ENCODE measurements at places on chromosomes 7 and 10.
A peak's percentile ranks its signal among the peaks of the same experiment; 100 is the strongest.

GRCh38 chr7:6436385-6436685 lies 11.4 kb downstream of the DAGLB start:
- DNase-seq, result no peak

- DNase-seq, result no peak
Observed at GRCh38 chr10:77251297-77252013, 386.2 kb downstream of the KCNMA1 start.

GRCh38 chr7:155316427-155317113 lies 18.9 kb downstream of the INSIG1 start:
- DNase-seq, result peak; percentile 41

DNA sequence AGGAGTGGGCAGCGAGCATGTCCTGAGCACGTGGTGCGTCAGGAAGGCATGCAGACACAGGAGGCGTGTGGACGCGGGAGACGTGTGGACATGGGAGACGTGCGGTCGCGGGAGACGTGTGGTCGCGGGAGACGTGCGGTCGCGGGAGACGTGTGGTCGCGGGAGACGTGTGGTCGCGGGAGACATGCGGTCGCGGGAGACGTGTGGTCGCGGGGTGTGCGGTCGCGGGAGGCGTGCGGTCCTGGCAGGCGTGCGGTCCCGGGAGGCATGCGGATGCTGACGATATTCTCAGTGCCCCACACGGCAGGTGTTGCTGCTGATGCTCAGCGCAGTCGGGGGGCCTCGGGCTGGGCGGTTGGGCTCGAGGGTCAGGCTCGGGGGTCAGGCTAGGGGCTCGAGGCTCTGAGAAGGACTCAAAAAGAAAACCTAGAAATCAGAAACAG lies 94.2 kb downstream of the NKX6-2 start:
- no peak for DNase-seq

DNA sequence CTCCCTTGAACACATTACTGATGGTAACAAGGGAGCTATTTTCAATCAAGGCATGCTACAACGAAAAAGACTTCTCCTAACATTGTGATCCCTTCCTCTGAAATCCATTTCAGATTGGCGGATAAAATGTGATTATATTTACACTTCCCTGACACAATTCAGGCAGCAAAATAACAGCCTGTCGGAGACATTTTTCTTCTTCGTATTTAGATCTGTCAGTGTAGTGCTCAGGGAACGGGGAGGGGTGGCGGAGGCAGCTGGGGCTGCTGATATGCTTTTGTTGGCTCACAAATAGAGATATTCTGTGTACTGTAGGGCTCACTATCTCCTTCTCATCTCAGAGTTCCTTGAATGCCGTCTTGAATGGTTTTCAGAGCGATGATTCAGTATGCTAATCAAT lies 1261.7 kb upstream of the AUTS2 start:
- DNase-seq, result no peak

DNA sequence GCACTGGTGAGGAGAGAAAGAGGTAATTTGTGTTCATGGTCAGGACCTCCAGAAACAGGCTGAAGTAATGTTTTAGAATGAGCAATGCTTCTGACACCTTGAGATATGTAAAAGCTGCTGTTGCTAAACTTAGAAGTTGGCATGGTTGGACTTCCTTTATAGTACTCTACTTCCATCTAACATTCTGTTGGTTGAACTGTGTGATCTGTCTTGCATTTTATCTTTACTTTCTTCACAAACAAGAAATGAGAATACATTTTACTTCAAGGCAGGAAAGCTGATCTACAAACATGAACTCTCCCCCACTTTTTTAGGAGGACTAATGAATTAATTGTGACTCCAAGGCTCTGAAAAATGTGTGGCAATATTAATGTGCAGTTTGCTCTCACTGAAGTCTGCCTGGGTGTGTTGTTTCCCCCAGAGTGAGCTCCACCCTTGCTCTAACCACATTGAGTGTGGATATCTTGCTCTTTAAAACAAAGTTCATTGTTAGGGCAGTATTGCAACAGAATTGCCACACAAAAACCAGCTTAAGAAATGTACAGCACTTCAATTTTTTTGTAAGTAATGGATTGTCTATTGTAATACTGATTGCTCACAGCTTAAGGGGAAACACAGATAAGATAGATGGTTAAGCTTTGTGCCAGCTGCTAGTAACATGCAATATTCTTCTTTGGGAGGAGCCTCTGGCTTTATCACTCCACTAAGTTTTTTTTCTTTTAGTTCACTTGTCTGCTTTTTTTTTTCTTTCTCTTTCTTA lies 69.0 kb downstream of the ADD3 start:
- DNase-seq, result peak; percentile 34

- DNase-seq, result no peak
Observed at GRCh38 chr7:107678110-107678753, 17.6 kb downstream of the SLC26A4 start.

DNA sequence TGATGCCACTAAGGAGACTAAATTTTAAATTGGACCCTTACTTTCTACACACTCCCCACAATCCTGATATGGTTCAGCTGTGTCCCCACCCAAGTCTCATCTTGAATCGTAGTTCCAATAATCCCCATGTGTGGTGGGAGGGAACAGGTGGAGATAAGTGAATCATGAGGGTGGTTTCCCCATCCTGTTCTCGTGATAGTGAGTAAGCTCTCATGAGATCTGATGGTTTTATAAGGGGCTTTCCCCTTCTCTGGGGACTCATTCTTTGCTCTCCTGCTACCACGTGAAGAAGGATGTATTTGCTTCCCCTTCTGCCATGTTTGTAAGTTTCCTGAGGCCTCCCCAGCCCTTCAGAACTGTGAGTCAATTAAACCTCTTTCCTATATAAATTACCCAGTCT lies 18.4 kb upstream of the BET1 start:
- no peak for DNase-seq

DNA sequence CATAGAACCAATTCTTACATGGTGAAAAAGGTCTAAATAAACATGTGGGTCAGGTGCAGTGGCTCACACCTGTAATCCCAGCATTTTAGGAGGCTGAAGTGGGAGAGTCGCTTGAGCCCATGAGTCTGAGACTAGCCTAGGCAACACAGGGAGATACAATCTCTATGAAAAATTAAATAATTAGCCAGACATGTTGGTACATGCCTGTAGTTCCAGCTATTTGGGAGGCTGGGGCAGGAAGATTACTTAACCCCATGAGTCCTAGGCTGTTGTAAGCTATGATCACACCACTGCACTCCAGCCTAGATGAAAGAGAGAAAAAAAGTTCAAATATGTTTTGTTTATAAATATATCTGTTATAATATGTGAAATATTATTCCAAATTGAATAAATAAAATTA lies 643.6 kb downstream of the IPMK start:
- no peak for DNase-seq

DNA sequence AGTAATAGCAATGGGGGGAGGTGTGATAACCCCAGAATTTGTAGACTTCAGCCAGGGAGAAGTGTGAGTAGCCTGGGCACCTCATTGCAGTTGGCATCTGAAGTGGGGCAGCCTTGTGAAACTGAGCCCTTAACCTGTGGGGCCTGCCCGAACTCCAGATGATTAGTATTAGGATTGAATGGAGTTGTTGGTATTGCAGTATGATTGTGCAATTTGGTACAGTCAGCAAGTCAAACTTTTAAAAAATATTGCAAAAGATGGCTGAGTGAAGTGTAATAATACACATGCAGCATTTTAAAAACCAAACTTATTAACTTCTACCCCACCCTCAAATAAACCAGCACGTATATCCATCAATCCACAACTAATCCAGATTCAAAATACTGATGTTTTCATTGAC lies 9.3 kb downstream of the RBM33 start:
- no peak for DNase-seq

- peak; percentile 49 for DNase-seq
Observed at GRCh38 chr10:132939957-132940790, 2.2 kb downstream of the CFAP46 start.

DNA sequence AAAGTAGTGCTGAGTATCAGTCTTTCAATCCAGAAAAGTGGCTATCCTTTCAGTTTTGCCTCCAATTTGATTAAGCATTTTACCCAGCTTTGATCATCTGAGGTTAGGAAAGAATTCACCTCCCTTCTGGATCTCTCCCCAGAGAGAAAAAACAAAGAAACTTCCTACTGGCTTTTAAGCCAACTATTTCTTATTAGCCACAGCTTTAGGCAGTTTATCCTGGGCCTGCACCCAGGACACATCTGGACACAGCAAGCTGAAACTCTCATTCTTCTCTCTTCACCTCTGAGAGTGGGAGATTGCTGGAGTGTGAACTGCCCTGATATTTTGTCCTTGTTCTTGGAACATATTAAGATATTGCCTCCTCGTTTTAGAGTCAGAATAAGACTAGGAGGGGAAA lies 43.5 kb upstream of the LSM8 start:
- DNase-seq, result no peak

GRCh38 chr10:122113945-122114747 lies 125.2 kb downstream of the TACC2 start:
- no peak for DNase-seq

- DNase-seq, result no peak
Observed at GRCh38 chr10:58919927-58920654, 256.4 kb upstream of the PHYHIPL start.

- no peak for DNase-seq
Observed at GRCh38 chr10:81109200-81109752, 571.6 kb downstream of the SH2D4B start.

DNA sequence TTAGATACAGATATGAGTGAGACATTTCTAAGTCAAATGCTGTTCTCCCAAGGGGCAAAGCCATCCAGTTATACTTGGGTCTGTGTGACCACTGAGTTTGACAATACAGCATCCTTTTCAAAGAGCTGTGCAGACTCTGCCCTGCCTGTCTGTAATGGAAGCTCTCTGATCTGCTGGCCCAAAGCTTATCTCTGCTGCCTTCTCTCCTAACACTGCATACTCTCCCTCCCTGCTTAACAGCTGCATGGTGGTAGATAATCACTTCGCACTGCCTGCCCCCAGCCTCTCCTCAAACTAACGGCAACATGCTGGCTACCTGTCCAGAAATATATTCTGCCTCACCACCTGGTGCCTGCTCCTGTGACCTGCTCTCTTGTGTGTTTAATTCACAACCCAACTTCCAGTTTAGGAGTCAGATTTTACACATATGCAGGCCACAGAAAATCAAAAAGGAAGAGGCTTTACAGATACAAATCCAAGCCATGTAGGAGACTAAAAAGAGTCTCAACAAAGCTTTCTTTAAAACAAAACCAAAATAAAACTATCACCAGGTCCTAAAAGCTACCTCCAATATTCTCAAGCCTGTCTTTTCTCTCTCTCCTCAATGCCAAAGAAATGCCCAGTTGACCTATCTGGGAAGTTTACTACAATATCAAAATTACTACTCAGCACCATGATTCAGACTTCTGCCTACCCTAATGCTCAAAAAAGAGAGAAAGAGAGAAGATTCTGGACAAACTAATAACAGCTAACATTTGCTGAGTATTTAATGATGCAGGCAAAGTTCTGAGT lies 145.6 kb downstream of the RELN start:
- no peak for DNase-seq

DNA sequence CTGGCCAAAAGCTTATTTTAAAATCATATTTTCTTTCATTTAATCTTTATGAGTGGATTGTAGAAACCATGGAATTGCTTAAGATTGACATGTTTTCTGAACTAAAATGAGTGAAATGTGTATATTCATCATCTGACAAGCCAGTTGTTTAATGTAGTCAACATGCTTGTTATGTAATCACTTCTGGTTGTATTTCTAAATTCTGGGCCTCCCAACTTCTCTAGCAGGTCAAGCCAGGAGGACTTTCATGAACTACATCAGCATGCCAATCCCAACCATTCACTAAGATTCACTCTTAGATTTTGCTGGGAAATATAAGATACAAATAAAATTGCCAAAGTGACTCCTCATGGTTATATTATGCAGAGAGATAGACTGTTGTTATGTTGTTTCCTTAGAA lies 21.1 kb upstream of the MAP3K8 start:
- DNase-seq, result no peak

DNA sequence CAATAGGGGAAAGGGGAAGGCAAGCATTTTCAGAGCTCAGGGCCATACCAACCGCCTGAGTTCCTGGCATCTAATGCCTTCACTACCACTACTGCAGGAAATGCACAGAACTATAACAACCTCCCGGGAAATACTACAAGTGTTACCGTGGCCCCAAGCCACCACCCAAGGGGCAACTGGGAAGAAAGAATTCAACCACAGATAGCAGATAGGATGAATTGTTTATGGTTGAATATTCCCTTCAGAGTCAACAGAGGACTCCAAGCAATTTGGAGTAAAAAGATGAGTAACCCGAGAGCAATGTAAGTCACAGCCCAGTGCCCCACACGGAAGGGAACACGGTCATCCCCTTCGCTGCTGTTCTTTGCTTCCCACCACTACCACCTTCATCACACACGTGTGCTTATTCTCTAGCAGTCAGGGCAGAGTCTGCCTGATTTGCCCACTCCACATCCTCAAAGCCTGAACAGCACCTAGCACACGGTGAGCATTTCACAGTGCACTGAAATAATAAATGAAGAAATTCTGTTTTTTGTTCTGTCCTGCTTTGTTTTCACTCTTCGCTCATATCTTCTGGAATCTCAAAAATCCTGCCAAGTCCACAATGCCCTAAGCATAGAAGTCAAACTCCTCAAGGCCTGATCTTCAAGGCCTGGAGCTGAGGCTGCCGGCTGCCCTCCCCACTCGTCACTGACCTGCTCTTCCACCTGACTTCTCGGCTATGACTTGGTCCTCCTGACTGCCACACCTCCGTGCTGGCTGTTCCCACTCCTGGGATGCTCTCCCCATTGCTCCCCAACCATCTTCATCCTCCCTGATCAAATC lies 221.1 kb downstream of the KCNMA1 start:
- no peak for DNase-seq

DNA sequence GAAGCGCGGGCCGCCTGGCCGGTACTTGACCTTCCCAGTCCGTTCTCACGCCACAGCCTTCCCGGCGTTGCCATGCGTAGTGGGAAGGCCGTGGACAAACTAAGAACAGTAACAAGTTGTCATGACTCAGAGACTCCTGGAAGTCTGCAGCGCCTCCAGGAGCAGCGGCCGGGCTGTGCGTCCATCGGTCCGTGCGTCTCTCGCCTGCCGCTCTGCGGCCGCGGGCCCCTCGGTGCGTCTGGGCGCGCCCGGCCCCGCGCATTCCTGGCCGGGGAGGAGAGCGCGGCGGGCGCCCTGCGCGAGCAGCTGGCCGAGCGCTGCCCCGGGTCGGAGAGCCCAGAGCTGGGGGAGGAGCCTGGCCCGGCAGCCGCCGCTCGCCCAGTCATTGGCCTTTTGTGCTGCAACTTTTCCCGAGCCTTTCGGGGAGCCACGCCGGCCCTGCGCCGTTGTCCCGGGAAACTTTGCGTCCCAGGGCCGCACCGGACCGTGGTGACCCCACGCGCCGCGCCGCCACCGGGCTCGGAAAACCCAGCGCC lies 123.7 kb downstream of the TACC2 start:
- DNase-seq, result peak; percentile 57

- DNase-seq, result peak; percentile 75
Observed at GRCh38 chr10:100482181-100482833, 19.5 kb downstream of the WNT8B start.
